ENCODE measurements at places on chromosomes 13 and 19. TPM values are rescaled to one million over a fixed set of nuclear protein-coding genes. Genes with fewer than 3 reads are reported as not detected.

The GNG7 gene
- 1.1 TPM for total RNA-seq

The CRX gene
- total RNA-seq, result not detected

The SLC25A30 gene
- total RNA-seq, result 18.4 TPM

The ABCC4 gene
- 9.5 TPM for total RNA-seq

The KRTDAP gene
- total RNA-seq, result not detected

DNA sequence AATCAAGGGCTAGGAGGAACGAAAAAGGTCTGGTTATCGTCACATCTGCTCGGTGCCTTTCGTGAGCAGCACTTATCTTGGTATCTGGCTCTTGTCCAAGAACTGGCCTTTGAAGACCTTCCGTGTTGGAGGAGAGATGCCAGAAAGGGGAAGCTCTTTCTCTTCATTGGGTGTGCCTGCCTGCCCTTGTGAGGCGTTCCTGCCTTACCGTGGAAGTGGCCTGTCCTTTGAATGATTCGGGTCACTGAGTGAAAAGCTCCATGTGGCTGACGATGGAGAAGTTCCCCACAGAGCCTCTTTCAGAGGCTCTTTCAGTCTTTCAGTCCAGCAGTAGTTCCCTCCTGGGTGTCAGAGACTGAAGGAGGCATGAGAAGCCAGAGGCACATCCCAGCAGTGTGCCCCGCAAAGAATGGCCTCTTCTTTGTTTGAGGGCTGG is 121.5 kb upstream of the SLC10A2 start:
- peaks cover 2% of the 10 kb centered on the region for H3K27me3 ChIP-seq
- H3K4me3 ChIP-seq, result no peak overlapping the region
- no peak for DNase-seq

DNA sequence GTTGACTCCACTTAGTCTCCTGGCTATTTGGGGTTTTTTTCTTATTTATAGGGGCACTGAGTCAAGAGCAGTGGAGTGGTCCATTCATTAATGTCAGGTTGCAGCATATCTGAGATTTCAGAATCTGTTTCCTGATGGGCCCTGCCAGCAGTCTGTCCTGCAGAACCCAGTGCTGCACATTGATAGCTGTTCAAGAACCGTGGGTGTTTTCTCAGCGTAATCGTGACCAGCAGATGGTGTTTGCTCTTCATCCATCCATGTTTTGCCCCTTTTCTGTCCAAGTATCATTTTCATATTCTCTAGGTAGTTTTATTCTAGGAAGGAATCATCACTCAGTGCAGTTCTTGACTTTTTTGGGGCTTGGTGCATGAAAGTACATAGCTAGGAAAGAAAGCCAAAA is 166.5 kb downstream of the ATP8A2 start:
- no peaks in the 10 kb centered on the region for H3K36me3 ChIP-seq
- no peaks in the 10 kb centered on the region for H3K4me1 ChIP-seq
- H3K27ac ChIP-seq, result no peak overlapping the region
- no peak for DNase-seq
- no peak overlapping the region for H3K4me3 ChIP-seq

DNA sequence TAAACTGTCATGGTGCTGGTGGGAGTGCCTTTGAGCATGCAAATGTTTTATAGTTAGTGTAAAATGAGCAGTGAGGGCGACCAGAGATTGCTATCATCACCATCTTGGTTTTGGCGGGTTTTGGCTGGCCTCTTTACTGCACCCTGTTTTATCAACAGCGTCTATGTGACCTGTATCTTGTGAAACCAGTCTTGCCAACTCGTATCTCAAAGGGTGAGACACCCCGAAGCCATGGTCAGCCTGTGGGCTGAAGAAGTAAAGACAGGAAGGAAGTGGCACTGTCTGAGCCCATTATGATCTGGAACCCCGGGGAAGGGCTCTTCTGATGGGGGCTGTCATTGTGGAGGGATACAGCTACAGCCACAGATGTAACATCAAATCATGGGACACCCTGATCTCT is 81.5 kb upstream of the FAM216B start:
- no peak overlapping the region for H3K4me3 ChIP-seq
- no peaks in the 10 kb centered on the region for H3K4me1 ChIP-seq
- DNase-seq, result no peak
- no peaks in the 10 kb centered on the region for H3K36me3 ChIP-seq
- H3K27me3 ChIP-seq, result peaks cover 14% of the 10 kb centered on the region

DNA sequence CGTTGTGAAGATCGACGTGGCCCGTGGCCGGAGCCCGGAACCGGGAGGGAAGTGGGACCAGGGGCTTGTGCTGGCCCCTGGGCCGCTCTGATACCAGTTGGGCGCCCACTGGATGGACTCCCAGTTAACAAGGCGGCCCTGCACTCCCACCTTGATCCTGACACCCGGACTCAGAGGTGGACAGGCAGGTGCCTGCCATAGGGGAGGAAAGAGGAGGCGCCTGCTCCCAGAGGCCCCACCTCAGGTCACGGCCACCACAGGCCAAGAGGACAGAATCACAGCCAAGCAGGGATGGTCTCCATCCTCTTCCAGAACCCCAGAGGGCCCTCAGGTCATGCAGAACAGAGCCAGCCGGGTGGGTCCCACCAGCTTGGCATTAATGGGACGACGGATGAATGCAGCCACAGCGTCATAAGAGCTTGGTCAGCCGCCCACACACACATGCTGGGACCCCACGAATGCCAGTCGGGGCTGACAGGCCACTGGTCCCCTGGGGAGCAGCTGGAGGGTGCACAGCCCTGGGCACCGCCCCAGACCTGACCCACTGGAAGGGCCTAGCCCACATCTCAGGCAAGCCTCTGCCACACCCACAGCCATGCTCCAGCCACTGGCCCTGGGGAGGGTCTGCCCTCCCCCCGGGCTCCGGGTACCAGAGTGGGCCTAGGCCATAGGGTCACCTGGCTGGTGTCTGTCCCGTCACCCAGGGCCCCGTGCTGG is 9.6 kb upstream of the KLF16 start:
- H3K4me3 ChIP-seq, result peak overlapping the region; percentile 92
- H3K27me3 ChIP-seq, result no peaks in the 10 kb centered on the region
- peak overlapping the region; percentile 31 for H3K27ac ChIP-seq
- DNase-seq, result no peak
- H3K36me3 ChIP-seq, result peaks cover 32% of the 10 kb centered on the region

GRCh38 chr13:111275995-111276618 is 44.3 kb upstream of the TEX29 start:
- H3K36me3 ChIP-seq, result peaks cover 49% of the 10 kb centered on the region
- peak overlapping the region; percentile 64 for H3K27ac ChIP-seq
- no peak overlapping the region for H3K4me3 ChIP-seq
- H3K4me1 ChIP-seq, result peaks cover 19% of the 10 kb centered on the region
- no peak for DNase-seq

- H3K27ac ChIP-seq, result no peak overlapping the region
- no peaks in the 10 kb centered on the region for H3K27me3 ChIP-seq
- DNase-seq, result no peak
- H3K4me1 ChIP-seq, result peaks cover 37% of the 10 kb centered on the region
- H3K4me3 ChIP-seq, result no peak overlapping the region
- H3K36me3 ChIP-seq, result no peaks in the 10 kb centered on the region
Measured at GRCh38 chr13:42345367-42345766, 73.4 kb downstream of the AKAP11 start.

DNA sequence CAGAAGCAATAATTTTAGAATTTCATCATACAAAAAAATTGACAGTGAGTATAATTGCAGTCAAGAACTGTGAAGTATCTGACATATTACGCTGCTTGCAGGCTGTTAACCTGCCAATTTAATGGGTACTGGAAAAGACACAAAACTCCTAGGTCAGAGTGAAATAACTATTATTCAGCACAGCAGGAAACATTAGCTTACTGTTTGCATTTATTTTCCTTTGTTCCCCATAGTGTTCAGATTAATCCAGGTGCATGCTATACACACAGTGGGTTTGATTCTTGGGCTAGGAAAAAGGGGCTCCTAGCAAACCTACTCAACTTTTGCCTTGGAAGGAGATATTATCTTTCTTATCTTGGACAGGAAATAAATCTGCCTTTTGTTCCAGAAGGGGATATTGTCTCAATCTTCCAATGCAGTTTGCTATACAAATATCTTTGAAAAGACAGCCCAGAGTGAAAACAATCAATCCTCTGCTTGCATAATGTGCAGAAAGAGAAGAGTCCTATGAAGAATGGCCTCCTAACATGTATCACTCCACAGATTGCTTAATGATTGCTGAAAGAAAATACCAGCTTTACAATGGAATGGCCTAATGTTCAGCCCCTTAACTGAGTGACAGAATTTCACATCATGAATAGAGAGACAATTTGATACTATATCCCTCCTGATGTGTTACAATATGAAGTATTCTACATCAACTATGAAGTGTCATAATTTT is 443.4 kb downstream of the TBC1D4 start:
- H3K27me3 ChIP-seq, result peaks cover 8% of the 10 kb centered on the region
- no peak overlapping the region for H3K27ac ChIP-seq
- DNase-seq, result no peak
- peaks cover 2% of the 10 kb centered on the region for H3K36me3 ChIP-seq
- H3K4me3 ChIP-seq, result no peak overlapping the region

- H3K4me1 ChIP-seq, result peaks cover 4% of the 10 kb centered on the region
- H3K27ac ChIP-seq, result no peak overlapping the region
- DNase-seq, result no peak
- no peak overlapping the region for H3K4me3 ChIP-seq
- no peaks in the 10 kb centered on the region for H3K36me3 ChIP-seq
- peaks cover 2% of the 10 kb centered on the region for H3K27me3 ChIP-seq
Measured at GRCh38 chr13:42000846-42001245, 39.9 kb upstream of the VWA8 start.

- no peak for DNase-seq
- H3K4me1 ChIP-seq, result peaks cover 30% of the 10 kb centered on the region
- peak overlapping the region; percentile 18 for H3K27ac ChIP-seq
Measured at GRCh38 chr13:75806117-75806516, 170.0 kb downstream of the LMO7 start.

GRCh38 chr13:22107549-22107948 is 436.7 kb downstream of the FGF9 start:
- H3K4me3 ChIP-seq, result no peak overlapping the region
- H3K27ac ChIP-seq, result peak overlapping the region; percentile 51
- H3K36me3 ChIP-seq, result peaks cover 2% of the 10 kb centered on the region
- peaks cover 5% of the 10 kb centered on the region for H3K27me3 ChIP-seq
- DNase-seq, result no peak

DNA sequence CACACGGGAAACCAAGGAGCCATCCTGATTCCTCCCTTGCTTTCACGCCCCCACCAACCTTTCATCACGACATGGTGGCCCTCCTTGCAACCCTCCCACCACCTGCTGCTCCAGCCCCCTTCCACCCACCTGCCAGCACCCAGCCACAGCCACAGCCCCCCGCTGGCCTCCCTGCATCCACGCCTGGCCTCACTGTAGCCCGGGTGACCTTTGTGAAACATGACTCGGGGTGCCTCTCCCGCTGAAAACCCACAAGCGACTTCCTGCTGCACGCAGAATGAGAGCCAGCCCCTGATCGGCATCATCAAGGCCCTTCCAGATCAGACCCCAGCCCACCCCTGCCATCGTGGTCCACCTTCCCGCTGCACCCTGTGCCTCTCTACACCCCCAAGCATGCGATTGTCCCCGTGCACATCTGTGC is 14.9 kb downstream of the POP4 start:
- peaks cover 51% of the 10 kb centered on the region for H3K4me1 ChIP-seq
- H3K36me3 ChIP-seq, result peaks cover 6% of the 10 kb centered on the region
- H3K4me3 ChIP-seq, result peak overlapping the region; percentile 22
- H3K27ac ChIP-seq, result peak overlapping the region; percentile 63
- DNase-seq, result peak; percentile 81

DNA sequence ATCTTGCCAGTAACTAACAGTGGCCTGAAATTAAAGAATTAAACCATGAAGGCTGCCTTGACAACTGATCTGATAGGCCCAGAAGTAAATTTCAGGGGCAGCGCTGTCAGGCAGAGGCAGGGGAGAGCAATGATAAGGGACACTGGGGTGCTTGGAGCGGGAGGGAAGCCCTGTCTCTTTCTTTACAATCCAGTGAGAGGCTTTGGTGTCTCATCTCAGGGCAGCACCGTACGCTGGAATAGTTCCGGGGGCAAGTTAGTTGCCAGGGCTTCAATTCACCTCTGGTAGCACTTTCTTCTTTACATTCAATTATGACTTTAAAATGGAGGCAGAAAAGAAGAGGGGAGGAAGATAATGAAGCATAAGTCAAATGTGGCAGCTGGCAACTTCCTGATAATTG is 74.6 kb downstream of the CBY2 start:
- no peaks in the 10 kb centered on the region for H3K36me3 ChIP-seq
- DNase-seq, result no peak
- no peaks in the 10 kb centered on the region for H3K27me3 ChIP-seq
- peaks cover under 1% of the 10 kb centered on the region for H3K4me1 ChIP-seq

- no peak overlapping the region for H3K27ac ChIP-seq
- no peak for DNase-seq
- no peak overlapping the region for H3K4me3 ChIP-seq
- H3K4me1 ChIP-seq, result no peaks in the 10 kb centered on the region
- no peaks in the 10 kb centered on the region for H3K36me3 ChIP-seq
- H3K27me3 ChIP-seq, result peaks cover 2% of the 10 kb centered on the region
Measured at GRCh38 chr19:28691683-28692082, 521.3 kb downstream of the UQCRFS1 start.

GRCh38 chr19:48203222-48203793 is 32.8 kb downstream of the ZSWIM9 start:
- H3K36me3 ChIP-seq, result peaks cover 16% of the 10 kb centered on the region
- H3K4me1 ChIP-seq, result peaks cover 16% of the 10 kb centered on the region
- DNase-seq, result peak; percentile 46
- no peak overlapping the region for H3K27ac ChIP-seq
- no peaks in the 10 kb centered on the region for H3K27me3 ChIP-seq

- H3K4me1 ChIP-seq, result peaks cover under 1% of the 10 kb centered on the region
- no peak overlapping the region for H3K4me3 ChIP-seq
- no peak overlapping the region for H3K27ac ChIP-seq
- DNase-seq, result no peak
Measured at GRCh38 chr19:46499692-46500091, 4.0 kb upstream of the PNMA8B start.

- H3K36me3 ChIP-seq, result no peaks in the 10 kb centered on the region
- no peak overlapping the region for H3K4me3 ChIP-seq
- H3K27me3 ChIP-seq, result peaks cover 16% of the 10 kb centered on the region
- no peak overlapping the region for H3K27ac ChIP-seq
- no peak for DNase-seq
- no peaks in the 10 kb centered on the region for H3K4me1 ChIP-seq
Measured at GRCh38 chr13:38321654-38322053, 28.0 kb upstream of the UFM1 start.

- H3K27me3 ChIP-seq, result peaks cover 47% of the 10 kb centered on the region
- no peak overlapping the region for H3K27ac ChIP-seq
- no peaks in the 10 kb centered on the region for H3K36me3 ChIP-seq
- H3K4me1 ChIP-seq, result peaks cover 9% of the 10 kb centered on the region
Measured at GRCh38 chr13:113862931-113863523, 849 bp downstream of the GAS6 start.

DNA sequence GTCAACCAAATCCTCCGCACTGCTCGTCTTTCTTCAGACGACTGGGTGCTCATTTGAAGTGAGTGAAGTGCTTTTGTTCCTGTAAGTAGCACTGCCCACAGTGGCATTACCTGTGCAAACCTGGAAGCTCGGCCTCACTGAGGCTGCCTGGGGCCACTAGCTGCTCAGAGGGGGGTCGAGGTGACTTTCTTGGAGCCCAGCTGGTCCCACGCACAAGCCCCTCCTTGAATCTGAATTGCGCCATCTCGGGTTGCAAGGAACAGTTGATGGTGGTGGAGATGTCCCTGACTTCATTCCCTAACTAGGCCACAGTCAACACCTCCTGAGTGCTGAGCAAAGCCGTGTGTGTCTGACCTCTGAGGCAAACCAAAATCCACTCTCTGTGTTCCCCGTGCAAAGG is 79.3 kb upstream of the GPR183 start:
- H3K27ac ChIP-seq, result peak overlapping the region; percentile 14
- H3K27me3 ChIP-seq, result no peaks in the 10 kb centered on the region
- no peak overlapping the region for H3K4me3 ChIP-seq
- peaks cover 70% of the 10 kb centered on the region for H3K4me1 ChIP-seq
- peaks cover 27% of the 10 kb centered on the region for H3K36me3 ChIP-seq
